Activated CD4-positive, CD25-positive, alpha-beta regulatory T cell (primary cell): ENCODE measurements at places on chromosomes 11 and 22.

DNA sequence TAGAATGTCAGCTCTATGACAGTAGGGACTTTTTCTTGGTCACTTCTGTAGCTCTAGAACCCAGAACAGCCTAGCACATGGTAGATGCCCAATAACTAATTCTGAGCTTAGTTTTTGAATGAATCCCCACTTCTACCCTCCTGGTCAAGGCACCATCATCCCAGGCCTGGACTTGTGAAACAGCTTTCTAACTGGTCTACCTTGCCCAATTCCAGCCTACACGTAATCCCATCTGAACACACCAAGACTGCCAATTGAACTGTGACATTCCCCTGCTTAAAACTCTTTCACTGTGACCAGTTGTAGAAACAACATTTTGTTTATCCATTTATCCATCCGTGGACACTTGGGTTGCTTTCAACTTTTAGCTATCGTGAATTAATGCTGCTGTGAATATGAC is 6.1 kb upstream of the FOLR3 start:
- DNase-seq = no peak

DNA sequence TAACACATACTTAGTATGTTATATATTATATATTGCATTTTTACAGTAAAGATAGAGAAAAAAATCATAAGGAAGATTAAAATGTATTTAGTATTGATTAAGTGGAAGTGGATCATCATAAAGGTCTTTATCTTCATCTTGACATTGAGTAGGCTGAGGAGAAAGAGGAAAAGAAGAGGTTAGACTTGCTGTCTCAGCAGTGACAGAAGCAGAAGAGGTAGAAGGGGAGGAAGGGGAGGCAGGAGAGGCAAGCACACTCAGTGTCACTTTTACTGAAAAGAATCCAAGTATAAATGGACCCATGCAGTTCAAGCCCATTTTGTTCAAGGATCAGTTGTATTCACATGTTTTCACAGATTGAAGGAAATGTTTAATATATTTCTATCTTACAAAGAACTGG is 69.7 kb downstream of the GAB2 start:
- no peak for DNase-seq

GRCh38 chr11:30594646-30595411 is 8.7 kb upstream of the MPPED2 start:
- no peak for DNase-seq

GRCh38 chr11:130580891-130581492 is 132.5 kb downstream of the ADAMTS15 start:
- DNase-seq = no peak

- no peak for DNase-seq
Observed at GRCh38 chr11:92314499-92314898, 89.9 kb downstream of the FAT3 start.
